ENCODE measurements at places on chromosomes 16 and 17.

DNA sequence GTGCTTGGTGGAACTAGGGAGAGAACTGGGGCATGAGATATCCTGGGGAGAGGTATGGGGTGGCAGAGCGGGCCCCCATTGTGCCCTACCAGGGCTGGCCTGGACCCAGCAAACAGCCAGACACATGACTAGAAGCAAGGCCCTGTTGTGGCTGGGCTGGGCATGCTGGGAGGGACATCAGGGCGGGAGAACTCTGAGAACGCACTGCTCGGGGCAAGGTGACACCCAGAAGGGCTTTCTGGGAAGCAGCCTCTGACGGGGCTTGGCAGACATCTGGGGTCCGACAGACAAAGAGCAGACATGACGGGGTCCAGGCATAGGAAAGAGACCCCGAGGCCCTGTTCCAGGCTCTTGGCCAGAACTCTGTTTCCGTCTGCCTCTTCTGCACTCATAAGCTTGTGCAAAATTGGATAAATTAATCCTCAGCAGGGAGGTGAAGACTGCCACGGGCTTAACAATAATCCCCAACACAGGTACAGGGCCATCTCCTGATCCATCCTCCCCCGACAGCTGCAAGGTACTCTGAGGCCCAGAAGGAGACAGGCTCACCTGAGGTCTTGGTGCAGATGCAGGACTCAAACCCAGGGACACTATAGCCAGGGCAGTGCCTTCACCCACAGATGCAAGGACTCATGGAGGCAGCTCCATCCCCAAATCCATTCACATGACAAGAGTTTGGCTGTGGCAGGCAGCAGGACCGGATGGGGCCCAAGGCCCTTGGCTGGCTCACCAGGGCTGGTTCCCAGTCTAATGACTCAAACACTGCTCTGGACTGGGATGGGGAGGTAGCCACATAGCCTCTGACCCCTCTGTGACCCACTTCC, 5.4 kb downstream of the SREBF1 start:
- no peaks in the 10 kb centered on the region for H3K36me3 ChIP-seq
- no peak overlapping the region for H3K4me3 ChIP-seq
- DNase-seq: no peak
- H3K4me1 ChIP-seq: peaks cover 67% of the 10 kb centered on the region

DNA sequence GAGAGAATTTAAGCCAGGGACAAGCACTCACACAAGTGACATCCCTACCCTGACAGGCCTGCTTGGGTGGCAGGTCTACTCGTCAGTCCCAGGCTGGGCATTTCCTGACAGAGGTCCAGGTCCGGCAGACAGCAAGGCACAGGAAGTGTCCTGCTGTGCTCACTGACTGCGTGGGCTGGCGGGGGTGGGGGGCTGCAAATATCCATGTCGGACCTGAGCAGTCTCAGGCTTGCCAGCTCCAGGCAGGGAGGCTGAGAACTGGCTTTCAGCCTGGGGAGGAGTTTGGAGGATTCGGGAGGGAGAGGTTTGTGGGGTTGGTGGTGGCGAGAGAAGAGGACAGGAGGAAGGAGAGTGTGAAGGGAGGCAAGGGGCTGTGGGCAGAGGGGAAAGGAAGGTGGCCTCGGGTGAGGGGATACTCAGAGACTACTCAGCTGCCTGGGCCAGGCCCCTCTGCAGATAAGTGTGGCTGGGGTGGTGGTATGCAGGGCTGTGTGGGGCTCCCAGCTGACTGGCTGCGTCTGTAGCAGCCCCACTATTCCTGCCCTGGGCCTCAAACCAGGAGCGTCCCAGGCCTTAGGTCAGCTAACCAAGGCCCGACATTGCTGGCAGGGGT, 7.8 kb downstream of the HIC1 start:
- peak; percentile 75 for DNase-seq
- no peaks in the 10 kb centered on the region for H3K27me3 ChIP-seq
- peak overlapping the region; percentile 57 for H3K27ac ChIP-seq
- peaks cover 35% of the 10 kb centered on the region for H3K36me3 ChIP-seq

DNA sequence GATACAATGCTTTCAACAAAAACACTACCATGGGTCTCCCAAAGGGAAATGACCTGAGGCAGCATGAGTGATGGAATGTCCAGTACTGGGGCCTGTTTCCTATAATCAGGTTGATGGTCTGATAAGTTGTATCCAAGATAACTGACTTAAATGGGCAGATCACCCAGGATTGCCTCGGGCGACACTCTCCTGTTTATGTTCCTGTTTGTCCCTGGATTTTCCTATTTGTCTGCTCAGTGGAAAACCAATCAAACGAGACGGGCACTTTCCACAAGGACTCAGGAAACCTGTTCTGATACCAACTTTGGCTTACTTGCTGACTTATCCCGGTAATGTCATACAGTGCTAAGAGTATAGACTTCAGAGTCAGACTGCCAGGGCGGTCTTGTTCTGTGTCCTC, 27.4 kb downstream of the USP43 start:
- H3K4me1 ChIP-seq: peaks cover 16% of the 10 kb centered on the region
- no peak for DNase-seq
- no peaks in the 10 kb centered on the region for H3K27me3 ChIP-seq
- no peak overlapping the region for H3K27ac ChIP-seq

GRCh38 chr16:70659953-70660671, 13.8 kb downstream of the IL34 start:
- no peaks in the 10 kb centered on the region for H3K27me3 ChIP-seq
- H3K4me1 ChIP-seq: peaks cover 3% of the 10 kb centered on the region
- no peak overlapping the region for H3K27ac ChIP-seq
- no peak overlapping the region for H3K4me3 ChIP-seq
- no peak for DNase-seq

DNA sequence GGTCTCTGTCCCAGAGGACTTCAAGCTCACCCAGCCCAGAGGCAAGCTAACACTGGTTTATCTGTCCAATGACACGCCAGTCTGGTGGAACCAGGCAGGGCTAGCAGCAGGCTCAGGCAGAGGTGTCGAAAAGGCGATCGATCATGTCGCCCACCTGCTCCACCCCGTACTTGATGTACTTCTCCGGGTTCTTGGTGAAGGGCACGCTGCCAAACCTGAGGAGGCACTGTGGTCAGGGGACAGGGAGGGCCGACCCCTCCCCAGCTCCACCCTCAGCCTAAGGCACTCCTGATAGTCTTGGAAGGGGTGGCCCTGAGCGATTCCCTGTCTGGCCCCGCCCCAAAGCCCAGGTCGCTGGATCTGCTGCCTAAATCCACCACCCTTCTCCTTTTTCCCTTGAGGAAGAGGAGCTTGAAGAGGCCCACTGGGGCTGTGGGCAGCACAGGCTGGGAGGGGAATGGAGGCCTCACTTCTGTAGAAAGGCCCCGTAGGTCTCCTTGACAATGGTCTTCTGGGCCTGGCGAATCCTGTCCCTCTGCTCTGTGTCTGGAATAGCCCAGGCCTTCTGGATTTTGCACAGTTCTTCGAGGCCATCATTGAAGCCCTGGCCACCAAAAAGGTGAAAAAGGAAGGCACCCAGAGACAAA, 4.7 kb downstream of the ZACN start:
- peaks cover 64% of the 10 kb centered on the region for H3K36me3 ChIP-seq
- H3K4me1 ChIP-seq: peaks cover 7% of the 10 kb centered on the region
- peaks cover 11% of the 10 kb centered on the region for H3K27me3 ChIP-seq
- no peak overlapping the region for H3K27ac ChIP-seq
